ENCODE measurements at places on chromosomes 6 and 20.

- DNase-seq: no peak
Measured at GRCh38 chr6:21227486-21227885, 366.1 kb upstream of the SOX4 start.

- no peak for DNase-seq
Measured at GRCh38 chr6:897528-898207, 204.7 kb upstream of the EXOC2 start.

- DNase-seq: peak; percentile 57
Measured at GRCh38 chr6:38021571-38021970, 202.0 kb downstream of the ZFAND3 start.

DNA sequence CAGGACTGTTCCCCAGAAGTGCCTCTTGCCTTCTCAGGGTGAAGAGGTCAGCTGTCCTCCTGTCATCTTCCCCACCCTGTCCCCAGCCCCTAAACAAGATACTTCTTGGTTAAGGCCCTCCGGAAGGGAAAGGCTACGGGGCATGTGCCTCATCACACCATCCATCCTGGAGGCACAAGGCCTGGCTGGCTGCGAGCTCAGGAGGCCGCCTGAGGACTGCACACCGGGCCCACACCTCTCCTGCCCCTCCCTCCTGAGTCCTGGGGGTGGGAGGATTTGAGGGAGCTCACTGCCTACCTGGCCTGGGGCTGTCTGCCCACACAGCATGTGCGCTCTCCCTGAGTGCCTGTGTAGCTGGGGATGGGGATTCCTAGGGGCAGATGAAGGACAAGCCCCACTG is 9.8 kb downstream of the PI16 start:
- no peak for DNase-seq

GRCh38 chr6:95587989-95588388 is 10.7 kb downstream of the MANEA start:
- DNase-seq: no peak

GRCh38 chr20:33434434-33434833 is 9.1 kb downstream of the SNTA1 start:
- no peak for DNase-seq

DNA sequence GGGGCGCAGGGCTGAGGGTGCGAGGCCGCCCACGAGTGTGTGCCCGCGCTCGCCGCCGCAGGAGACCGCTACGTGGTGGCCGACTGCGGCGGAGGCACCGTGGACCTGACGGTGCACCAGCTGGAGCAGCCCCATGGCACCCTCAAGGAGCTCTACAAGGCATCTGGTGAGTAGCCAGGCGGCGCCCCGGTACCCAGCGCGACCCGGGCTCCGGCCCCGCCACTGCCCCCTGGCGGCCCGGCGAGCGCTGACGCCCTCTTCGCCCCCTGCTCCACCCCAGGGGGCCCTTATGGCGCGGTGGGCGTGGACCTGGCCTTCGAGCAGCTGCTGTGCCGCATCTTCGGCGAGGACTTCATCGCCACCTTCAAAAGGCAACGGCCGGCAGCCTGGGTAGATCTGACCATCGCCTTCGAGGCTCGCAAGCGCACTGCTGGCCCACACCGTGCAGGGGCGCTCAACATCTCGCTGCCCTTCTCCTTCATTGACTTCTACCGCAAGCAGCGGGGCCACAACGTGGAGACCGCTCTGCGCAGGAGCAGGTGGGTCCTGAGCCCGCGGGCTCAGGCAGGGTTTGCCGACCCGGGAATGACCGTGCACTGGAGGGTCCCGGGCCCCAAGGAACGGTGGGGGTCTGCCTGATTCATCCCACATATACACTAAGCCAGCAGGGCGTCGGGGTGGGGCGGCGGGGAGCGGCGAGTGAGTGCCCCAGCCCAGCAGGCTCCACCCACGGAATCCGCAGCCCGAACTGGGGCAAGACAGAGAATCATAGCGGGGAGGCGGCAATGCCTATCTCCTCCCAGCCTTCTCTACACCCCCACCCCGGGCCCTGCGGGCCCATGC is 17.4 kb downstream of the HSPA12B start:
- peak; percentile 41 for DNase-seq

DNA sequence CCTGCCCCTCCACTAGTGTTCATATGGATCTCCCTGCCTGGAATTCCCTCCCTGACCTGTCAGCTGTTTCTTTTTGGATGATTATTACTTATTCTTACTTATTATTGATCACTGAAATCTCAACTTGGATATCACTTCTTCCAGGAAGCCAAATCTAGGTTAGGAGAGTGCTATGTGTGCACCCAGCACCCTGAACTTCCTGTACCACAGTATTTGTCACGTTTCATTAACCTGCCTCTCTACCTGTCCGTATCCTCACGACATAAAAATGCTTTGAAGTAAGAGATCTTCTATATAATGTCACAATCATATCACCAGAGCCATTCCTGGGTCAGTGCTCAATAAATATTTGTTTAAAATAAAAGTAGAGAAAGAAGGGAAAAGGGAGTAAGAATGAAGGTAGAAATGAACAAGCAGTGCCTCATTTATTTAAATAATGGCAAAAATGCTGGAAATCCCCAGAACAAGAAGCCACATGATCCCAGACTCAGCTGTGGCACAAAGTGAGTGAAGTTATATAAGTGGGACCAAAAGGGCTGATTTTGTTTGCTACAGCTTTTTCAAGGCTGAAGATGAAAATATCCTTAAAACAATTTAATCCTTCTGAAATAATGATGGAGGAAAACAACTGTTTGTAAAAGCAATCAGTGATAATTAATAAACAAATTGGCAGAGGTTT is 88.0 kb upstream of the MANEA start:
- DNase-seq: no peak

DNA sequence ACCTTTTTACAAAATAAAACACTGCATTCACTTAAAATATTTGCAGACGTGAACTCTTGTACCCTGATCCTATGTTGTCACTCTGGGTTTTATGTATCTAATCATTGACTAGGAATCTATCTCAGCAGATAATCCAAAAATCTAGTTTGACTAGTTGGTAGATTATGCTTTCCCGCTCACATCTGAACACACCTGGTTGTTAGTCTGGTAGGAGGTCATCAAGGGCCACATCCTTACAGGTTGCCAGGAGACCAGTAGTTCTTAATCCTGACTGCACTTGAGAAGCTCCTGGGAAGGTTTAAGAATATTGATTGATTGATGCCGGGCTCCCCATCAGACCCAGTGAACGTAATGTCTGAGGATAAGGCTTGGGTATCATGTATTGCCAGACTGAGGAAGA is 104.4 kb downstream of the MTHFD1L start:
- no peak for DNase-seq

DNA sequence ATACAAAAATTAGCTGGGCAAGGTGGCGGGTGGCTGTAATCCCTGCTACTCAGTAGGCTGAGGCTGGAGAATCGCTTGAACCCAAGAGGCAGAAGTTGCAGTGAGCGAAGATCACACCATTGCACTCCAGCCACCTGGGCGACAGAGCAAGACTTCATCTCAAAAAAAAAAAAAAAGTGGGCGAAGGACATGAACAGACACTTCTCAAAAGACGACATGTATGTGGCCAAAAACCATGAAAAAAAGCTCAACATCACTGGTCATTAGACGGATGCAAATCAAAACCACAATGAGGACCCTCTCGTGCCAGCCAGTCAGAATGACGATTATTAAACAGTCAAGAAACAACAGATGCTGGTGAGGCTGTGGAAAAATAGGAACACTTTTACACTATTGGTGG is 344.9 kb upstream of the JARID2 start:
- no peak for DNase-seq

GRCh38 chr20:26295006-26295405 is 598.4 kb upstream of the ZNF337 start:
- DNase-seq: no peak

- no peak for DNase-seq
Measured at GRCh38 chr6:128070406-128070805, 169.5 kb upstream of the THEMIS start.

- DNase-seq: no peak
Measured at GRCh38 chr20:24990810-24991252, 1.7 kb downstream of the APMAP start.

- DNase-seq: no peak
Measured at GRCh38 chr6:162543221-162543620, 184.3 kb downstream of the PRKN start.

Measured in NCI-H2081 (cell line).